ENCODE measurements at places on chromosomes 16 and 17. TPM values are rescaled to one million over a fixed set of nuclear protein-coding genes. Genes with fewer than 3 reads are reported as not detected.

TPSG1 gene
- not detected for total RNA-seq

ATXN2L gene
- 35.7 TPM for total RNA-seq

ADAP2 gene
- total RNA-seq: 6.3 TPM

KRT12 gene
- total RNA-seq: not detected

USP43 gene
- 17.6 TPM for total RNA-seq

MRPL45 gene
- 35.2 TPM for total RNA-seq

SOX15 gene
- total RNA-seq: 59.9 TPM

CTRL gene
- not detected for total RNA-seq
